NCI-H526 (cell line): ENCODE measurements at places on chromosomes 4 and X.

- DNase-seq = no peak
Measured at GRCh38 chrX:68556036-68556435, 57.2 kb downstream of the YIPF6 start.

GRCh38 chr4:119794681-119795080 lies 166.1 kb upstream of the PDE5A start:
- no peak for DNase-seq

GRCh38 chr4:184298254-184298653 lies 80.6 kb upstream of the ENPP6 start:
- DNase-seq = no peak

DNA sequence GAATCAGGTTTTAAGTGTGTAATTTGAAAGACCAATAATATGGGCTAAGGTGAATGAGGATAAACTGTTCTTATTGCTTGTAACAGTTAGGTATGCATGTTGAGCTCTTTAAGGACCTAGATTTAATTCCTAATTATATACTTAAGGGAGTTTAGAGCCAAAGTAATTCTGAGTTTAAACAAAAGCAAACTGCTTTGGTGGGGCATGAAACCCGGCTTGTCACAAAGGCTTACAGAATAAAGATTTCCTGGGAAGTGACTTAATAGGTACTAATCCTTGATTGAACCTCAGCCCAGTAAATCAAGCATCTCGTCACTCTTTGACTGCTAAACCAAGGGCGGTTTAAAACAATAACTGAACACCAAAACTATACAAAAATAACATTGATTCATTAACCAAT lies 1324.2 kb downstream of the RPA4 start:
- DNase-seq = no peak

- no peak for DNase-seq
Measured at GRCh38 chr4:169443748-169444147, 168.6 kb downstream of the NEK1 start.

DNA sequence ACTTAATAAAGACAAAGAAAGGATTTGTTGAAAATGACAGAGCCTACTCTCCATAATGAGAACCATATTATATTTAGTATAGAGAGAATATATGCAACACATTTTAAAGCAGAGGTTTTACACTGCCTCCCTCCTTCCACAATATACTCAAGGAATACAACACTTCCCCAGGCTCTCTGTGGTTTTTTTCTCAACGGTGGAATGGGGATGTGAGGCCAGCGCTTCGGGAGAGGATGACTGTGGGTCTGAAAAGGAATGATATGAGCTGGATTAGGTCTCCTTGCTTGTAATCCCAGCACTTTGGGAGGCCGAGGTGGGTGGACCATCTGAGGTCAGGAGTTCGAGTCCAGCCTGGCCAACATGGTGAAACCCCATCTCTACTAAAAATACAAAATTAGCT lies 348.7 kb upstream of the KLF3 start:
- no peak for DNase-seq

DNA sequence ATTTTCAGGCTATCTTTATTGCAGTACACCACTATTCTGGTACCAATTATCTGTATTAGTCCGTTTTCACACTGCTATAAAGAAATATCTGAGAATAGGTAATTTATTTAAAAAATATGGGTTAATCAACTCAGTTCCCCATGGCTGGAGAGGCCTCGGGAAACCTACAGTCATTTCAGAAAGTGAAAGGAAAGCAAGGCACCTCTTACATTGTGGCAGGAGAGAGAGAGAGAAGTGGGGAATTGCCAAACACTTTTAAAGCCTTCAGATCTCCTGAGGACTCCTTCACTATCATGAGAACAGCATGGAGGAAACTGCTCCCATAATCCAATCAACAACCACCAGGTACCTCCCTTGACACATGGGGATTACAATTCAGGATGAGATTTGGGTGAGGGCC lies 54.7 kb downstream of the AMER1 start:
- no peak for DNase-seq

GRCh38 chrX:31440546-31440945 lies 368.7 kb upstream of the FTHL17 start:
- no peak for DNase-seq

- DNase-seq = no peak
Measured at GRCh38 chrX:108087792-108088191, 3.5 kb downstream of the PSMD10 start.

GRCh38 chrX:87425618-87426017 lies 92.0 kb upstream of the KLHL4 start:
- DNase-seq = no peak

- DNase-seq = no peak
Measured at GRCh38 chr4:164136180-164136616, 617.7 kb upstream of the SMIM31 start.

DNA sequence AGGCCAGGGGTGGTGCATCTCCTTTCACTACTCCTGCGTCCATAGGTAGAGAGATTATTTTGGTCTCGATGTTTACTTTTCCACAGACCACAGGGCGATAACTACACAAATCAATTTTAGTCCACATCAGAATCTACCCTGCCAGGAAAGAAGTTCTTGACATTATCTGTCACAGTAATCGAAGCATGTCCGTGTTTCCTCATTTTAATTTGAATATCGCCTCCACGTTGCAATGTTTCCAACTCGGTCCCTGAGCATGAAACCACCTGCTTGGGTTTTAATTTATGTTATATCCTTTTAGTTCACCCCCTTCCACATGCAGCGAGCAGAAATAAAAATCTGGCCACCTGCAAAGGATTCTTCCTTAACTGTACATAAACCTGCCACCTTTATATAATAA lies 100.1 kb upstream of the ATXN3L start:
- peak; percentile 33 for DNase-seq

DNA sequence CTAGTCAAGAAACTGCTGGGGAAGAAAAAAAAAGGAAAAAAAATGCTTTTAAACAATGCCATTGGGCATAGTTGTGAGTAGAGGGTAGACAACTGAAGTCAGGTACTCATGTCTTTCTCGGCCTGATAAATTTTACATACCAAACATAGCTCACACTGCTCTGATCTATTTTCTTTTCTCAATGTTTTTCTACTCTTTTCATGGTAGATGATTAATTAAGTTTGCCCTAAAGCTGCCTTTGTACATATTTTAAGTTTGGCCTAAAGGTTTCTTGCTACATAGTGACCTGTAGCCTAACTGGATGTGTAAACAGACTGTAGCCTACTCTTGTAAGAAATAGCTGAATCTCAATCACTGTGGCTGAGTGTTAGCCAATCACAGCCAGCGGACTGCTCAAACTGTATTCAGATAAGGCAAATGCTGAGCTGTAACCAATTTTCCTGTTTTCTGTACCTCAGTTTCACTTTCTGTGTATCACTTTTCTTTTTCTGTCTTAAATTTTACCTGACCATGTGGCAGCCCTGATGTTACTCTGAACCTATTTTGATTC lies 121.0 kb downstream of the PCDH10 start:
- DNase-seq = no peak

GRCh38 chr4:170005472-170005871 lies 20.7 kb downstream of the MFAP3L start:
- peak; percentile 14 for DNase-seq

DNA sequence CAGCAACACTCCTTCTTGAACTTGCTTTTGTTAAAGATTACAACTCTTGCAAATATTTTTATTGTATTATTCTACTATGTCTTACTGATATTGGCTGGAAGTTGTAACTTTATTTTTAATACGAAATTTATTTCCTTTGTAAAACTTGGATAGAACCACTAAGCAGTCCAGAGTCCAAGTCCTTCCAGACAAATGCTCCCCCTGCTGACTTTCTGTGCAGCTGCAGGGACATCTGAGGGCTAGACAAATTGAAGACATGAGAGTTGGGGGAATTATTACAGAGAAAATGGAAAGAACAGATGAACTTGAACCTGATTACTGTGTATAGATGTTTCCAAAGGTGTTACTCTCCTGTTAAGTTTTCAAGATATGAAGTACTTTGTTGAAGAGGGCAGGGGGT lies 238.8 kb downstream of the GRIA3 start:
- no peak for DNase-seq

DNA sequence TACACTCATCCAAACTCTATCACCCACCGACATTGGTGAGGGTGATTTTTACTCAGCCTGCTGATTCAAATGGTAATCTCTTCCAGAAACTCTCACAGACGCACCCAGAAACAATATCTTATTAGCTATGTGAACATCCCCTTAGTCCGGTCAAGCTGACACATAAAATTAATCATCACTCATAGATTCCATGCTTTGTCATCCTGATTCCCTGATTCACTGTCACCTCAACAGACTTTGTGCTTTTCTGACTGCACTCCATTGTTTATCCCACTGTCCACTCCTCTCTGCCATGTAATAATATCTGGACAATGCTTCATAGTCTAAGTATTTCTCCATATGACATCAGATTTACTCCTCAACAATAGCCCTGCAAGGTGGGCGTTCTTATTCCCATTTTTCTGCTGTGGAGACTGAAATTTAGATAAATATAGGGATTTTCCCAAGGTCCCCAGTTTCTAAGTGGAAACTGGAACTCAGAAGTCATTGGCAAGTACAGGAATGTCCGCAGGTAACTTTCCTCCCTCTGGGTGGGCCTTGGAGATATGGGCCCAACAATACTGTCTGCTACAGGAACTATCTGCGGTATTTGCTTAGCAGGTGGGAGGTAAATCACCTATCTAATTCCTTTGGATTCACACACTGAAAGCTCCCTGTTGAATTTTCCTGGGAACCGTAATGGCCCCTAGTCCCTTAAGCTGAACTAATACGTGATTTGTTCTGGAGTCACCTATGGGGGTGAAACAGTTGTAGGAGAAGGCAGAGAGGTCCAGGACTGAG lies 228.6 kb upstream of the BCOR start:
- no peak for DNase-seq

DNA sequence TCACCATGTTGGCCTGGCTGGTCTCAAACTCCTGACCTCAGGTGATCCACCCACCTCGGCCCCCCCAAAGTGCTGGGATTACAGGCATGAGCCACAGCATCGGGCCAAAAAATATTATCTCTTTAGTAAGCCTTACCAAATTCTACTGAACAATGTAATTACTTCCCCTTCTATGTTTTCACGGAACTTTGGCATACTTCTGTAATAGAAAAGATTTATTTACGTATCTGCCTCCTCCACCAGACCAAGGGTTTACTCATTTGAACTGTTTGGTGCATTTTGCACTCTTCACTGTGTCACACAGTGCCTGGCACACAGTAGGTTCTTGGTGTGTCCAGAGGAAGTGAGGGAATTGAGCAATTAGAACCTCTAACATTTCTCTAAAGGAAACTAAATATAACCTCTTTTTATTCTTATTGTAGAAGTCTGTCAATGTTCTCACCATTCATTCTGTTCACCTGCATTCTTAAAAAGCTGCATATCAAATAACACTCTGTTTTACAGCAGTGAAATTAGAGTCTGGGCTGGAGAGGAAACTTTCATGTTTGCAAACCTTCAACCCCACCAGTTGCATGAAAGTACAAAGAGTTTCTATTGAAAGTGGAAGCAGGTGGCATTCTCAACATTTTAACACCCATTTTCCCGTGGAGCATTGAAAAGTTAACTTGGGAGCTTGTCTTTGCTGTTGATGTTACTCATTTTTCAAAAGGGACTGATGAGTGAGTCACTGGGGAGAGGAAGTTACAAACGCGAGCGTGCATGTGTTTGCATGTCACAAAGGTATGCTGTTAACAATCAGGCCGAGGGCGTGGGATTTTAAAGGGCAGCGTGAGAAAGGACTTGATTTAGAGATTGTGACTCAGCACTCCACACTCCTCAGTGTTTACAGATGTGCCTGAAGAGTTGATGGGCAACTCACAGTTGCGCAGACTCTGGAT lies 314.1 kb downstream of the STK32B start:
- no peak for DNase-seq

- peak; percentile 58 for DNase-seq
Measured at GRCh38 chrX:101348452-101349192, at the start of gene TIMM8A. Gene TIMM8A (minus strand): TSS chrX:101348742. CDS start chrX:101348664, 78 bp downstream.

DNA sequence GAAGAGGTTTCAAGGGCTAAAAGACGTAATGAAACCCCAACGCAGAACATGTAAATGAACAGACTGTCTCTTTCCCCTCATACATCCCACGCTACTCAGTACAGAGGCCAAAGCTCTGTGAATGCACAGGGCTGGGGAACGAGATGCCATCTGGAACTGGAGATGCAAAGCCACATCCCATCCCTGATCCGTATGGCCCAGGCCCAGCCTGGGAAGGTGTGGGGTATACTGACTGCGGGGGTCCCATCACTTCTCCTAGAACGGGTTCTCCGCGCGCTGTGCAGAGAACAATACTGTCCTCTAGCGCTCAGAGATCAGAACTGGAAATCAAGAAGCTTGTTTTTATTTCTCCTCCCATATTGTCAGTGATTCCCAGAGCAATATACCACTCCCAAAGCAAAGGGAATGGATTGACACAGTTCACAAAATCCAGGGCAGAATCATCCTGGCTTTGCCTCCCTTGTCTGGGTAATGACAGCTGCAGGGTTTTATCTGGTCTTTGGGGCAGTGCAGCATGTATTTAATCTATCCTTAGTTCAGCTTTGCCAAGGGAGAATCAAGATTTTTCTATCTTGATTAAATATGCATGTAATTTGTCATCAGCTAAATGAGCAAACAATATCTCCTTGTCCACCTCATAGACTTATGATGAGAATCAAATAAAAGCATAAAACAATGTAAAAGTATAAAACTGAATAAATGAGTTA lies 47.3 kb upstream of the TLR3 start:
- peak; percentile 62 for DNase-seq

DNA sequence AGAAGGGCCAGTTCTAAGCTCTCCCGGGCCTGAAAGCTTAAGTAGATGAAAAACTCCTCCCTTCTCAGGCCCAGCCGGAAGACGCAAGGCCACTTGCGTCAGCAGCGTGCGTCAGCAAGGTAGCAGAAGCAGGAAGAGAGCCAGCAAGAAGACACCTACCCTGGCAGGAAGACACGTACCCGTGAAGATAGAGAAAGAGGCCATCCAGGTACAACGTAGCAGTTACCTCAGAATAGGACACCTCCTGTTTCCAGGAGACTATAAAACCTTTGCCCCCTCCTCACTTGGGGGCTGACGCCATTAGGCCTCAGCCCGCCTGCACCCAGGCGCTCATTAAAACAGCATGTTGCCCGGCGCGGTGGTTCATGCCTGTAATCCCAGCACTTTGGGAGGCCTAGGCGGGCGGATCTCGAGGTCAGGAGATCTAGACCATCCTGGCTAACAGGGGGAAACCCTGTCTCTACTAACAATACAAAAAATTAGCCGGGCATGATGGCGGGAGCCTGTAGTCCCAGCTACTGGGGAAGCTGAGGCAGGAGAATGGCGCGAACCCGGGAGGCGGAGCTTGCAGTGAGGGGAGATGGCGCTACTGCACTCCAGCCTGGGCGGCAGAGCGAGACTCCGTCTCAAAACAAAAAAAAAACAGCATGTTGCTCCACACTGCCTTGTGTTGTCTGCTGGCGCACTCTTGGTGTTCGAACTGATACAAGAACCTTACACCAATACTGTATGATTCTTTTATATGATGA lies 242.7 kb upstream of the NWD2 start:
- no peak for DNase-seq

- no peak for DNase-seq
Measured at GRCh38 chr4:184688447-184688846, 38.9 kb downstream of the PRIMPOL start.

DNA sequence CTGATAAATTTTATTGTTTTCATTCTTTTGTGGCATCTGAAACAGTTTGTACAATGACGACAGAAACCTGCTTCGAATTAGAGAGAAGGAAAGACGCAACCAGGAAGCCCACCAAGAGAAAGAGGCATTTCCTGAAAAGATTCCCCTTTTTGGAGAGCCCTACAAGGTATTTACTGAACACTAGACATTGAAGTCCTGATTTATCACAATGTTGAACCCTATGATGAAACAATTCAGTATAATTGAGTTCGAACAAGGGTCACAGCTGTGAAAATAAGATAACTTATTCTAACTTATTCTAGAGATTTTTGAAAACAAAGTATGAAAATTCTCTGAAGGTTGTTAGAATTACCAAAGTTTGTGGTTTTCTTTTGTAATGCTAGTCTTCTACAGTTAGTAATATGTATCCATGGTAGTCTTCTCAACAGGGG lies 111.3 kb downstream of the AFF1 start:
- no peak for DNase-seq
